ENCODE measurements at places on chromosomes 6 and 20. TPM values are rescaled to one million over a fixed set of nuclear protein-coding genes. Genes with fewer than 3 reads are reported as not detected.

The PRR18 gene
- 0.29 TPM for total RNA-seq

The DUSP15 gene
- 1.2 TPM for total RNA-seq

The CYP39A1 gene
- total RNA-seq = 4.3 TPM

The CCDC170 gene
- 1.8 TPM for total RNA-seq

The ANGPT4 gene
- under 0.01 TPM for total RNA-seq

The MCHR2 gene
- not detected for total RNA-seq

The THBS2 gene
- 1,102 TPM for total RNA-seq

The ENPP4 gene
- 10.0 TPM for total RNA-seq

The IPCEF1 gene
- total RNA-seq = 0.88 TPM

The PI16 gene
- 1.8 TPM for total RNA-seq

GRCh38 chr6:141990840-141991239 is 141.9 kb upstream of the GJE1 start:
- DNase-seq = no peak

GRCh38 chr6:13614126-13614925 is 809 bp upstream of the NOL7 start:
- DNase-seq = no peak

- DNase-seq = peak; percentile 85
Observed at GRCh38 chr6:41367700-41368099, 32.3 kb downstream of the NCR2 start.

DNA sequence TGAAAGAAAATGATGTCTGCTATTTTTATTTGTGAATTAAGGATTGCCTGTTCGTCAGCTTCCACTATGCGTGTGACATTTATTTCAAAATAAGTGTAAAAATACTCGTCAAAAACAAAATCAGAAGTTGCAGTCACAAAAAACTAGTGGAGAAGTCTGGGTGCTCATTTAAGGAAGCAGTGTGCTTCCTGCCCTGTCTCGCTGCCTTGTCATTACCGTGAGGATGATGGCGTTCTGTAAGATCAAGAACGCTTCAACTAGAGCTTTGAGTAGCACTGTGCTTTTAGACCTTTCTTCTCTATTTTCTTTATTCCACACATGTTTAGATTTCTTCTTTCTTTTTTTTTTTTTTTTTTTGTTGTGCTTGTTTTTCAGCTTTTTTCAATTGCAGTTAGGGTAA is 186.9 kb downstream of the TBC1D7 start:
- DNase-seq = no peak

DNA sequence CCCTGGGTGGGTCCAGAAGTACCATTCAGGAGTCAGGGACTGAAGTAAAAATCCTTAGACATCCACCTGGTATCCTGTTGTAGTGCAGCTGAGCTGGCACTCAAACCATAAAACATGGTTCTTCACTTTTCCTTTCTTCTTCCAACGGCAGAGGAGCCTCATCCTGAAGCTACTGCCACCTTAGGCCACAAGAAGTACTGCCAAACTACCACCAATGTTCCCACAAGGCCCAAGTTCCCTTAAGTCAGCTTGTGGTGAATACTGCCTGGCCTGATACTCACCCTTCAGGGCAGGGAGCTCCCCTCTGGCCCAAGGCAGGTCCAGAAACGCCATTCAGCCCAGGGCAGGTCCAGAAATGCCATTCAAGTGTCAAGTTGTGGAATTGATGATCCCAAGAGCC is 1053.4 kb upstream of the CITED2 start:
- no peak for DNase-seq

GRCh38 chr6:28251661-28252008 is 434 bp downstream of the ZKSCAN4 start:
- no peak for DNase-seq

GRCh38 chr6:168105813-168106632 is 27.0 kb upstream of the FRMD1 start:
- peak; percentile 74 for DNase-seq

GRCh38 chr20:58293453-58293852 is 16.1 kb upstream of the RAB22A start:
- DNase-seq = no peak

GRCh38 chr20:24670341-24670872 is 201.0 kb downstream of the SYNDIG1 start:
- no peak for DNase-seq

GRCh38 chr6:101608703-101609102 is 215.2 kb downstream of the GRIK2 start:
- DNase-seq = no peak

DNA sequence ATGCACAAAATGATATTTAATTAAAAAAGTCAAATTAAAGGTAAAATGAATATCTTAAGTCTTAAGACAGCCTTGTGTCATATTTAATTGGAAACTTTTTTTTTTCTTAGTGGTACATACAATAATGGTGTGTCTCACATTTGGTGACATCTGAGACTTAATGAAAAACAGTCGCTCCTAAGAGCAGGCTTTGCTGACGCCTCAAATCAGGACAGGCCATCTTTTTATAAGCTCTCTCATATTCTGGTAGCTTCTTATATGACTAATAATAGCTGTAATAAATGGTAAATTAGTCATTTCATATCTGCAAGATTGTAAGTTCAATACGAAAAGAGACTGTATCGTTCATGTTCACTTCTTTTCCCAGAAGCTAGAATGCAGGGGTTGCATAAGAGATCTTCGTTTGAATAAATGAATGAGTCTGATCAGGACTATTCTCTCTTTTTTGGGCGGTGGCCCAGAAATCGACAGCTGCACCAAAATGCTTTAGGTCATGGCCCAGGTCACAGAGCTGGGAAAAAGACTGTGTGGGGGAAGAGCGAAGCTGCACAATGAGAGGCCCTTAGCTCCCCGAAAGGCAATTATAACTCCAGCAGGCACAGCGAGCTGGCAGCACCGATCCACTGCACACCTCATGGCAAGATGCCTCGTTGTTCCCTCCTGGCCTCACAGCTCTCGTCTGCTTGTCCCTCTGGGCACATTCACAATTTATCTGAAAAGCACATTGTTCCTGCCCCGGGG is 69.4 kb downstream of the NRN1 start:
- DNase-seq = no peak

GRCh38 chr6:44202972-44203750 is 13.6 kb upstream of the MYMX start:
- no peak for DNase-seq

GRCh38 chr6:44002067-44002592 is 125.1 kb downstream of the MRPL14 start:
- DNase-seq = peak; percentile 88

DNA sequence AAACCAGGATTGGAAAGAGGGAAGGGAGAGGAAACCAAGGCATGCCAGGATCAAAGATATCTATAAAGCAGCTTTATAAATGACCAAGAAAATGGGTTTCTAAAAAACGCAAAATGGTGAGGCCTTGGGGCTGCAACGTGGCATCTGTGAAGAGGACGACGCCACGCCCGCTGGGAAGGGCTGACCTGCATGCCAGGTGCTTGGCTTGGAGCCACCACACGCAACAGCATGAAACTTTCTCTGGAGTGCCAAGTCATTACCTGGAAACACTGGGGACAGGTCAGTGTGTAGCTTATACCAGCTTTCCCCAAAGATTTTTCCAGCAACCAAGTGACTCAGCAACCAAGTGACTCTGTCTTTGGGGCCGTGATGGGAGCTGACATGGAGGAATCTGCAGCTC is 82.5 kb downstream of the POPDC3 start:
- DNase-seq = no peak

DNA sequence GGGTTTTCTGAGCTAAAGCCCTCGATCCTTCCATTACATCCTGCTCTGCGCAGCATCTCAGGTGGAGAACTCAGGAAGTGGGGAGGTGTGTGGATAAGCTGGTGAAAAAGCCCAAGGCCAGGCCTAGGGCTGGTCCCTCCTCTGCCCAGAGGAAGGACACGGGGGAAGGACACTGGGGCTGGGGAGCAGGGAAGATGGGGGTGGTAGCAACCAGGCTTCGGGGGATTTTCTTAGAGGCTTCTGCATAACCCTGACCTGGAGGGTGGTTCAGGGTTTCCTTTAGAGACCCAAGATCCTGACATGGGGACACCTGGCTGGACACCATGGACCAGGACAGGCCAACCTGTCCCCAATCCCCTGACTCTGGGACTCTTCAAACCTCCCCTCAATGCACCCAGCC is 37.9 kb downstream of the SUN5 start:
- DNase-seq = no peak

DNA sequence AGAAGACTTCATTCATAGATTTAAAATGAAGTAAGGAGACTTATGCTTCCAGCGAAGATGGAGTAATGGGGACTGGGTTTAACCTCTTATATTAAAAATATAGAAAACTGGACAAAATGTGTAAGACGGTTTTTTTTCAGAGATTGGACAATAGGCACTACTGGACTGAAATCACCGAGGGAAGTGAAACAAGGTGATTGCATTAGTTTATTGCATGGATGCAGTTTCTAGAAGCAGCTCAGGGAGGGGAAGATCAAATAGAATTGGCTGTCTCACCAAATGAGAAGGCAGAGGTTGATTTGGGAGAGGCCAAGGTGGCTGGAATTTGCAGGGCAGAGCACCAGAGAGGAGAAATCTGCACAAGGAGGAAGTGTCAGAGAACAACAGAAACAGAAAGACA is 162.6 kb downstream of the DNAH8 start:
- no peak for DNase-seq

DNA sequence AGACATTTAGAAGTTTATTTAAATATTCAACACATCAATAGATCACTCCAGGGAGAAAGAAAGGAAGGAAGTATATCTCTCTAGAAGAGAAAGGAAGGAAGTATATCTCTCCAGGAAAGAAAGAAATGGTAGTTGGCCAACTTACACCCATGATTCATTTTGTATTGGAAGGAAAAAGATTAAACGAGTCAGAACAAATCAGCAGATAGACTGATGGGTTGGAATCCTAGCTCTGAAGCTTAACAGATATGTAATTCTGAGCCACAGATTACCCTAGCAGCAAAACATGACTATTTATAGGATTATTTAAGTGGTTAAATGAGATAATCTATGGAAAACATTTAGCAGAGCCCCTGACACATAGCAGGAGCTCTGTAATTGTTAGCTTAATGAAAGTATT is 27.1 kb downstream of the COL12A1 start:
- DNase-seq = no peak

DNA sequence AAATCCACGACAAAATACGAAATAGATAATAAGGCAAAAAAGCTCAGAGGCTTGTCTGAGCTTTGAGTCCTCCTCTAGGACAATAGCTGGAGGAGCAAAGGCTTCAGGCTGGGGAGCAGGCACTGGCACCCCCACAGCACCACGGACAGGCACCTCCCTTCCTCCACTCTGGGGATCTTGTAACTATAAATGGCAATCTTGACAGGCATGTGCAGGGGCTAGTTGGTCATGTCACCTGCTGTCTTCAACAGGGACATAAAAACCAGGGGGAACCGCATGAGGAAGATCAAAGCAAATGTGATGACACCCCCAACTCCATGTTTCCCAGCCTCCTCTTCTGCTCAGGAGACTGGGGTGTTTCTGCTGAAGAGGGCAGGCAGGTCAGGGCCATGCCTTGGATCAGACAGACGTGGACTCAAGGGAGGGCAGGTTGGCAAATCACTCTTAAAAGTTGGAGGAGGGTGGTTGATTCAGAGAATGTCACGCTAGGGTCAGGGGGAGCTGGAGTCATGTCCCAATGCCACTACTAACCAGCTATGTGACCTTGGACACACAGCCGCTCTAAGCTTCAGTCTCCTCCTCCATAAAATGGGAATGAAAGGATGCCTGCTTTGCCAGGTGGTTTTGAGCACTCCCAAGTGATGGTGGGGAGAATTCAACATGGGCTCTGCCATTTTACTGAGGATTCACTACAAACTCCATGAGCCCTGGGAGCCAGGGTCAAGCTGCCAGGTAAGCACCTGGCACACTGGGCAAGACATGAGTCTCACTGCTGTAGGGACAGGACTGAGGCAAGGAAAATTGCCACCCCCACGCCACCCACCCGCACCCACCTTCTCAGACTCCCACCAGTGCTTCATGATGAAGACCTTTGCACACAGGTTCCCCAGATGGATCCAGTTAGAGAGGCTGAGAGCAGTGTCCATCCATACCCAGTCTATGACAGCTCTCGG is 48.0 kb downstream of the NPEPL1 start:
- no peak for DNase-seq

- no peak for DNase-seq
Observed at GRCh38 chr6:167547751-167548150, 222.9 kb downstream of the TTLL2 start.

- DNase-seq = peak; percentile 84
Observed at GRCh38 chr20:63848003-63848911, 13.0 kb upstream of the ABHD16B start.

Data from osteoblast (primary cell).